ENCODE measurements at places on chromosomes 3 and 15. TPM values are rescaled to one million over a fixed set of nuclear protein-coding genes. Genes with fewer than 3 reads are reported as not detected.

GRCh38 chr3:72449551-72449950 lies 398.7 kb downstream of the SHQ1 start:
- H3K27ac ChIP-seq = no peak overlapping the region
- no peak for DNase-seq
- no peak overlapping the region for H3K4me3 ChIP-seq
- peaks cover 13% of the 10 kb centered on the region for H3K27me3 ChIP-seq

DNA sequence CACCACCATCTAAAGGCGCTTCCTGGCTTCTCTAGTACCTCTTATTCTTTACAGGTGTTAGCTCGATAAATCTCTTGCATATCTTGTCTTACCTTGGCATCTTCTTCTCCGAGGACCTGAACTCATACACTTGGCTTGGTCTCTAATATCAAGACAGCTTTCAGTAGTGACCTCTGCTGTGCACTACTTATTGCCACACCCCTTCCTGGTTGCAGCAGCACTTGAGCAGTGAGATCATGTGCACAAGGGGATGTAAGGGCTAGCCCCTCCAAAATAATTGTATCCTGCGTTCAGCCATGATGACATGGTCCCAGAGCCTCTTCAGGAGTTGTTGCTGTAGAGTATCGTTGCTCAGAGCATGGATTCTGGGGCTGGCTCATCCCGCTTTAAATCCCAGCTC lies 1.3 kb upstream of the PLA1A start:
- peaks cover 19% of the 10 kb centered on the region for H3K4me1 ChIP-seq
- DNase-seq = no peak
- H3K27ac ChIP-seq = no peak overlapping the region
- no peaks in the 10 kb centered on the region for H3K36me3 ChIP-seq

DNA sequence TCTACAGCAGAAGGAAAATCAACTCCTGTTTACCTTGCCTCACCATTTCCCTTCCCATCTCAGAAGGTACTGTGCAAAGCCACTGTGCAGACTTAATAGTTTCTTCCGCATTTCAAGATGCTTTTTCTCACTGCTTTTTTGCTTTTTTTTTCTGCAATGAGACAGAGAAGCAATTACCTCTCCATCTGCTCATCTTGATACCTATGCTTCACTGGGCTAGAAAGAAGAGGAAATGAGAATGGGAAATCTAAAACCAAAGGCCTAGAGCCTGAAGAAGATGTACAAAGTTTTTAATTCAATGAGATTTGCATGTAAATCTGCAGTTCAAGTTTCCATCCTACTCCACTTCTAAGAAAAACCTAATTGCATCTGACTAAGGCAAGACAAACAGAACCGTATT lies 238.1 kb upstream of the SETMAR start:
- H3K36me3 ChIP-seq = no peaks in the 10 kb centered on the region
- no peak for DNase-seq
- H3K27me3 ChIP-seq = no peaks in the 10 kb centered on the region
- no peak overlapping the region for H3K27ac ChIP-seq
- H3K4me1 ChIP-seq = no peaks in the 10 kb centered on the region

DNA sequence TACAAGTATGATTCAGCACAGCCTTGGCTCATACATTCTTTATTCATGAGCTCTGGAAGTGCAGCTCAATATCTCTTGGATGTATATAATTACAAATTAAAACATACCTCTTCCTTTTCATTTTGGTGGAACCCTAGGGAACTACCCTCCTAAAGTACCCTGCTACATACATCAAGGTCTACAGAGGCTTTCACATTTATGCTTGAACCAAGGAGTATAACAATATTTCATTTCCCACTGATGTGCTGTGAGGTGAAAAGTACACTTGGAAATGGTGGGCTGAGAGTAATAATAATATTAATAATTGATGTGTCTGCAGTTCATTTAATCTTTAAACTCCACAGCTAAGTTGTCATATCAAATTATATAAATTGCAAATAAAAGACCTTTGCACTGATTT lies 142.2 kb upstream of the LRRC3B start:
- DNase-seq = no peak
- no peaks in the 10 kb centered on the region for H3K4me1 ChIP-seq
- H3K36me3 ChIP-seq = no peaks in the 10 kb centered on the region
- no peak overlapping the region for H3K4me3 ChIP-seq
- H3K27me3 ChIP-seq = no peaks in the 10 kb centered on the region

DNA sequence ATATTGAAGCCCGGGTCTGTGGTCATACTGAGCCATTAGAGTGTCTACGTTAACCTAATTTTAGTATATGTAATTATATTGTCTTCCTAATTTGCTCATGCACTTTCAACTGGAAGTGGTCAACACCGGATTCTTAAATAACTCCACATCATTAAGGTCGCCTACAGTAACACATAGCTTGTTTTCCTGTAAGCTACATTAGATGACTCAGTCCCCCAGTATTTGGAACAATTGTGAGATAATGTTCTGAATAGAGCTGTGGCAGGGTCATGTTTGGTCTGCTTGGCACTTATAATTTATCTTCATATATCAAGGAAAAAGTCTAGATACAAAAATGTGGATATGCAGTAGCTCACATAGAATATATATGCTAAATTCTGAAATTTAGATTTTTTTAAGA lies 486.2 kb downstream of the IGSF11 start:
- no peaks in the 10 kb centered on the region for H3K4me1 ChIP-seq
- no peak overlapping the region for H3K4me3 ChIP-seq
- no peaks in the 10 kb centered on the region for H3K27me3 ChIP-seq
- no peaks in the 10 kb centered on the region for H3K36me3 ChIP-seq
- H3K27ac ChIP-seq = no peak overlapping the region

DNA sequence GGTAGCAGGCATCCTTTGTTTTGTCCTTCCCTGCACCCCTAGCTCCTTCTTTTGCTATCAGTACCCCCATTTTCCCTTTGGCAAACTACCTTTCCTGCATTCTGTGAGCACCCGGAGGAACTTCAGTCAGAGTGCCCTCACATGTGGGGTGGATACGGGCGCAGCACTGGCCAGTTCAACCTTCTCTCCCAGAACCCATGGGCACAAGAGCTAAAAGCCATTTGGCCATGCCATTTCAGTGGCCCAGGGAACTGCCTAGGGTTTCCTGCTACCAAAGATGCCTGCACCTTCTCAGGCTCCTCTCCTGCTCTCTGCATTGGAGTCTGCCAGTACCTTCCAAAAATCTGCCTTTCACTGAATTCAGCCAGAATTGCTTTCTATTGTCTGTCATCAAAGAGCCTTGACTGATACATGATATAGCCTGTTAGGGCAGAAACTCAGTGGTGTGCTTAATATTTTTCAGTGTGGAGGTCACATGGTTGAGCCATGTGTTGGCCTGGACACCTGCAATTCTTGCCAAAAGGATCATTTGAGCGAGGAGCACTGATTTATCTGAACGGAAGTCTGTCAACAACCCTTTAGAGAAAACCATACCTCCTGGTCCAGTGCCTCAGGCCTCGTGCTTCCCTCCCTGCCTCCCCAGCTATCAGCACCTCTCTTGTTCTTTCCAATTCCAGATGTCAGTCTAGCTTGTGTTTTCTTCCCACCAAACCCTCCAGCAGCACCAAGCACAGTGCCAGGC lies 27.0 kb upstream of the HHATL start:
- H3K27ac ChIP-seq = no peak overlapping the region
- no peaks in the 10 kb centered on the region for H3K36me3 ChIP-seq
- H3K4me1 ChIP-seq = no peaks in the 10 kb centered on the region
- no peak for DNase-seq

GRCh38 chr3:160754371-160754854 lies 1.6 kb upstream of the PPM1L start:
- peaks cover 32% of the 10 kb centered on the region for H3K4me1 ChIP-seq
- peaks cover 10% of the 10 kb centered on the region for H3K27me3 ChIP-seq
- DNase-seq = no peak
- H3K27ac ChIP-seq = peak overlapping the region; percentile 98
- peaks cover 3% of the 10 kb centered on the region for H3K36me3 ChIP-seq

- no peak overlapping the region for H3K27ac ChIP-seq
- H3K27me3 ChIP-seq = peaks cover 2% of the 10 kb centered on the region
- no peaks in the 10 kb centered on the region for H3K36me3 ChIP-seq
- no peak overlapping the region for H3K4me3 ChIP-seq
- DNase-seq = no peak
Observed at GRCh38 chr3:13455644-13456043, 24.5 kb upstream of the HDAC11 start.

DNA sequence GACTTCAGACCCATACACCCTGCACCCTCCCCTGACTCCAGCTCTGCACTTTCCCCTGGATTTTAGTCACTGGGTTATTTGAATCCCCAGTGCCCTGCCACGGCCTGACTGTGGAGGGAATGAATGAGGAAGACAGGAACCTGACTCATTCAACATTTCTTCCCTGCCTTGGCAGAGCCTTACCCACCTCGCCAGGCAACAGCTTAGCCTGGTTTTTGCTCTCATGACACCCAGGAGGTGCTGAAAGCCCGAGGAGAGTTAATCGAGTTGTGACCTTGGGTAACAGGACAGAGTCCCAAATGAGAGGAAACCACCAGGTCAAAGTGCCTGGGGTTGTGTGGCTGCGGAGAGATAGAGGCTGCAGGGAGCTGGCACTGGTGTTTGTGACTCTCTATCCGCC lies 128.3 kb downstream of the SMAD6 start:
- peaks cover 4% of the 10 kb centered on the region for H3K27me3 ChIP-seq
- no peaks in the 10 kb centered on the region for H3K36me3 ChIP-seq
- no peak for DNase-seq
- H3K4me3 ChIP-seq = no peak overlapping the region

- H3K4me3 ChIP-seq = no peak overlapping the region
- no peak for DNase-seq
- no peaks in the 10 kb centered on the region for H3K36me3 ChIP-seq
- H3K27ac ChIP-seq = no peak overlapping the region
- H3K4me1 ChIP-seq = peaks cover 27% of the 10 kb centered on the region
Observed at GRCh38 chr15:58862326-58862725, 71.2 kb downstream of the SLTM start.

GRCh38 chr3:96510334-96510733 lies 304.1 kb upstream of the EPHA6 start:
- DNase-seq = no peak
- no peak overlapping the region for H3K27ac ChIP-seq
- H3K36me3 ChIP-seq = no peaks in the 10 kb centered on the region
- no peaks in the 10 kb centered on the region for H3K27me3 ChIP-seq
- no peak overlapping the region for H3K4me3 ChIP-seq
- no peaks in the 10 kb centered on the region for H3K4me1 ChIP-seq

- no peak for DNase-seq
- peaks cover 13% of the 10 kb centered on the region for H3K4me1 ChIP-seq
- H3K36me3 ChIP-seq = no peaks in the 10 kb centered on the region
- peaks cover 18% of the 10 kb centered on the region for H3K27me3 ChIP-seq
- no peak overlapping the region for H3K27ac ChIP-seq
Observed at GRCh38 chr15:90294159-90294558, 28.7 kb downstream of the NGRN start.

GRCh38 chr3:190266913-190267290 lies 55.3 kb downstream of the CLDN1 start:
- no peaks in the 10 kb centered on the region for H3K4me1 ChIP-seq
- no peaks in the 10 kb centered on the region for H3K27me3 ChIP-seq
- no peak overlapping the region for H3K4me3 ChIP-seq
- no peaks in the 10 kb centered on the region for H3K36me3 ChIP-seq
- no peak overlapping the region for H3K27ac ChIP-seq

DNA sequence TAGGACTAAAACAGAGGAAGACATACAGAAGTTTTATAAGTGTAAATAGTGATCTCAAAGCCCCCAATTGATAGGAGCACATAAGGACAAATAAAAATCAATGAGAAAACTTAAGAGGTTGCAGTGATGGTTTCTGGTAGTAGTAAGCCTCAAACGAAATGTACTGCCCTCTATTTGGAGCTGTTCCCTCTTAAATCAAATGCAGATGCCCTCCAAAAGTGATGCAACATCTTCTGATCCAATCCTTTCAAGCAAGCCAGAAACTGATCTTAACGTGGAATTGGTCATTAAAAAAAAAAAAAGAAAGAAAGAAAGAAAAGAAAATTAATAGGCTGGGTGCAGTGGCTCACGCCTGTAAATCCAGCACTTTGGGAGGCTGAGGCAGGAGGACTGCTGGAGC lies 259.3 kb downstream of the ZBTB20 start:
- no peaks in the 10 kb centered on the region for H3K27me3 ChIP-seq
- H3K4me1 ChIP-seq = no peaks in the 10 kb centered on the region
- no peak overlapping the region for H3K4me3 ChIP-seq
- H3K27ac ChIP-seq = no peak overlapping the region
- H3K36me3 ChIP-seq = no peaks in the 10 kb centered on the region

DNA sequence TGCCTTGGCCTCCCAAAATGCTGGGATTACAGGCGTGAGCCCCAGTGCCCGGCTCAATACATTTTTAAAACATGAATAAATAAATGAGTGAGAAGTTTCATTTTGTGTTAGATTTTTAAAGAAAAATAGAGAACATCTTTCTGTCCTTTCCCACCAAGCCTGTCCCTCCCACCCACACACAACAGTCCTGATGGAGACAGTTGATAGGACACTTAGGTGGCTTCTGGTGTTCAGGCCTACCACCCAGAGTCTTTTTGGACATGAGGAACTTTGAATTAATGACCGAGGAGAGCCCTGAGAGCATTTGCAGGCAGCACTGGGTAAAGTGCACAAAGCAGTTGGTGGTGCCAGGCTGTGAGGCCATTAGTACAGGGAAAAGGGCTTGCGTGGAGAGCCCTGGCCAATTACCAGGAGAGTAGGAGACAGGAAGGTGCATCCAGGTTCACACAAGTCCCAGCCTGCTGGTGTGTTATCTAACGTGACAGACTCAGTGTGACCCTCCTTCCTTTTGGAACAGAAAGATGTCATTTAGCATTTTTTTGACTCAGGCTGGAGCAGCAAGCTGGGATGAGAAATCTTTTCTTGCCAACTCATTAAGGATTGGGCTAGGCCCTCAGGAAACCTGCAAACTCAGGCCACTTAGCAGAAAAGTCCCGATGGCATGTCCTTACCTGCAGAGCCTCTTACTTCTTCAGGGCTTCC lies 103.6 kb downstream of the PDCD6IP start:
- no peaks in the 10 kb centered on the region for H3K36me3 ChIP-seq
- no peak overlapping the region for H3K4me3 ChIP-seq
- H3K4me1 ChIP-seq = no peaks in the 10 kb centered on the region
- H3K27me3 ChIP-seq = no peaks in the 10 kb centered on the region
- no peak overlapping the region for H3K27ac ChIP-seq

DNA sequence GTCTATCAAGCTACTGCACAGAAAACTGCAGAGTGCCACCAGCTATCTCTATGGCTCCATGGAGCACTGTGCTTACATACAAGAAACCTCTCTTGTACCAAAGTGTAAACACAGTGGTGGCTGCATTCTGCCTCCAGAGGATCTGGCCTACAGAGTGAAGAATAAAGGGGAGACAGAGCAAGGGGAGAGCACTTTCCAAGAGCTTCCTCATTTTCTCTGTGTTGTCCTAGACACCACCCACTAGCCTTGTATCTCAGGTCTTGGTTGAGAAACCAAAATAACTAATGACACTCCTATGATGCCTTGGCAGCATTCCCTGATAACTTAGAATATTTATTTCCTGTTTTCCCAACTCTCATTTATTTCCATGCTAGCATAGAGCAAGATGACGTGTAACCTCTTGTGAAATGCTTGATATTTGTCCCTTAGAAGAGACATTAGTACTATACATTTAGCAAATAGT lies 56.9 kb upstream of the PHLDB2 start:
- no peak overlapping the region for H3K4me3 ChIP-seq
- no peaks in the 10 kb centered on the region for H3K36me3 ChIP-seq
- no peaks in the 10 kb centered on the region for H3K27me3 ChIP-seq
- no peak overlapping the region for H3K27ac ChIP-seq

The SLC2A2 gene
- not detected for total RNA-seq

The RTP1 gene
- not detected for total RNA-seq

The GOLGA8G gene
- not detected for total RNA-seq

The SNURF gene
- 7.3 TPM for total RNA-seq

The SCAANT1 gene
- not detected for total RNA-seq

The TRAT1 gene
- 126 TPM for total RNA-seq

The ZBTB20 gene
- total RNA-seq = 11.4 TPM

All from activated CD4-positive, alpha-beta T cell treated with anti-CD3 and anti-CD28 coated beads, Interleukin-2, amount 10 ng/mL, durations not matched to agents 7 days and 5 days (primary cell).